ENCODE measurements at places on chromosomes 2 and 18.

- peak; percentile 74 for DNase-seq
Measured at GRCh38 chr2:147989809-147990403, 30.6 kb downstream of the ORC4 start.

DNA sequence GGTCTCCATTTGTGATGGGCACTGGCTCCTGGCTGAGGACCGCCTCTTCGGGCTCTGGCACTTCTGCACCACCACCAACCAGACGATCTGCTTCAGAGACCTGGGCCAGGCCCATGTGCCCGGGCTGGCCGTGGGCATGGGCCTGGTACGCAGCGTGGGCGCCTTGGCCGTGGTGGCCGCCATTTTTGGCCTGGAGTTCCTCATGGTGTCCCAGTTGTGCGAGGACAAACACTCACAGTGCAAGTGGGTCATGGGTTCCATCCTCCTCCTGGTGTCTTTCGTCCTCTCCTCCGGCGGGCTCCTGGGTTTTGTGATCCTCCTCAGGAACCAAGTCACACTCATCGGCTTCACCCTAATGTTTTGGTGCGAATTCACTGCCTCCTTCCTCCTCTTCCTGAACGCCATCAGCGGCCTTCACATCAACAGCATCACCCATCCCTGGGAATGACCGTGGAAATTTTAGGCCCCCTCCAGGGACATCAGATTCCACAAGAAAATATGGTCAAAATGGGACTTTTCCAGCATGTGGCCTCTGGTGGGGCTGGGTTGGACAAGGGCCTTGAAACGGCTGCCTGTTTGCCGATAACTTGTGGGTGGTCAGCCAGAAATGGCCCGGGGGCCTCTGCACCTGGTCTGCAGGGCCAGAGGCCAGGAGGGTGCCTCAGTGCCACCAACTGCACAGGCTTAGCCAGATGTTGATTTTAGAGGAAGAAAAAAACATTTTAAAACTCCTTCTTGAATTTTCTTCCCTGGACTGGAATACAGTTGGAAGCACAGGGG, 5.5 kb downstream of the TMEM37 start:
- DNase-seq = no peak

- no peak for DNase-seq
Measured at GRCh38 chr2:239368906-239369552, 31.8 kb downstream of the HDAC4 start.

DNA sequence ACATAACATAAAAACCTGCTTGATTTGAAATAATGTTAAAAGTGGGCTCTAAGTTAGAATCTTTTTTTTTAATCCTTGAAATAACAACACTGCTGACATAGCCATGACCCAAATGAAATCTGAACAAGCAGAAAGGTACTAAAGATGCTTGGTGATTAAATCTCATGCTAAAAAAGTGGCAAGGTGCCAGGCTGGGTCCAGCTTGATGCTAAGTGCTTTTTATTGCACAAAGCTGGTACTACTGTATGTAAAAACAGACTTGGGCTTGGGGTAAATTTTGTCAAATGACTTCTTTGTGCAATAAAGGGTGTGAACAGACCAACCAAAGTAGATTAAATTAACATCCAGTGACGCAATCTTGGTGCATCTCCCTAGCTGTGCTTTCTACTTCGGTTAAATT, 13.4 kb downstream of the BCL11A start:
- DNase-seq = no peak

DNA sequence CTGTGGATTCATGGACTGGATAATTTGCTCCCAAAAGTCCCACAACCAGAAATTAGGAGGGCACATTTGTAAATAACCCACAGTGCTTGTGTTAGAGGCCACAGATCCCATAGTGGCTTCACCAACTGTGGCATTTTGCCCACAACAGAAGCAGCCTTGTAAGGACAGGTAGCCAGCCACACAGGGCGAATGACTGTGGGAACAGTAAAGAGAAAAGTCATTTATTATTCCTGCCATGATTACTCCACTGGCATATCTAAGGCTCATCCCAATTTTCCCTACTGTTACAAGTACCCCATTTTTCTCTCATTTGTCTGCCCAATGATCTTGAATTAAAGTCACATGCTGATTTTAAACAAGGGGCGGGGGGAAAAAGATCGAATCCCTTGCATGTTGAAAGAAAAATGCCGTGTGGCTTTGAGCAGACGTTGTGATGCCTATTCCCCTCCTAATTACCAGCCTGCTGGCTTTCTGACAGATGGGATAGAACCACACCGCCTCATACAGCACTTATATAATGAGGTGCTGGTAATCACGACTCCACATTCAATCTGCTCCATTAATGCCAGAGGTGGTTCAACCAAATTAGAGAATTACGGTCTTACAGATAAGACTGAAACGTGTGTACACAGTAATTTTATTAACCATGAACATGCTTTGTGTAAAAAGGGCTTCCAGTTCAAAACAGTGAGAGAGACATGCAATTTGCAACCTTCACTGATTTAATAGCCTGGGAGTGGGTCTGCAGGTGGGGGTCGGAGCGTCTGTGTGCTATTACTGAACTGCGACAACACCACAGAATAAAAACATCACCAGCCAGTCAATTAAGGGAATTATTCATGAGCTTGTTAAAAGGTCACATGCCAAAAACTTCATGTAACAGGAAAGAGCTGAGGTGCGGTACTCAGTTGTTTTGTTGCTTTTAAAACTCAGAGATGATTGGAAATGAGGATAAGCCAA, 196.0 kb downstream of the TMEM163 start:
- DNase-seq = no peak

DNA sequence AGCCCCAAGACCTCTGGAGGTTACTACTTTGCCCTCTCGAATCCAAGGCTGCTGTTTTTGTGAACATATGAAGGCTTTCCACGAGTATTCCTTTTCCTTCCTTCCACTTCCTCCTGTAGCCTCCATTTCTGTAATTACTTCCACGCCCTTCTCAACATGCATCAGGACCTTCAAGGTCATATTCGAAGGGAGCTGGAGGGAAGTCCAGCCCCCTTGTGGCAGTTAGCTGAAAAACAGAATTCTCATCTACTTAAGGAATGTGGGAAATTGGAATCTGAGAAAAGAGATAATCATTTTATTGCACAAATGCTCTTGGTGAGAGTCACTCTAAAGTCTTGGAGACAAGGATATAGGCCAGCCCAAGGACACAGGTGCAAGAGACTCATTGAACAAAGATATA, 1000.2 kb downstream of the TDRD15 start:
- DNase-seq = no peak

- DNase-seq = no peak
Measured at GRCh38 chr2:108620656-108621055, 86.4 kb downstream of the LIMS1 start.

- DNase-seq = no peak
Measured at GRCh38 chr2:171008550-171009205, 79.6 kb downstream of the GORASP2 start.

DNA sequence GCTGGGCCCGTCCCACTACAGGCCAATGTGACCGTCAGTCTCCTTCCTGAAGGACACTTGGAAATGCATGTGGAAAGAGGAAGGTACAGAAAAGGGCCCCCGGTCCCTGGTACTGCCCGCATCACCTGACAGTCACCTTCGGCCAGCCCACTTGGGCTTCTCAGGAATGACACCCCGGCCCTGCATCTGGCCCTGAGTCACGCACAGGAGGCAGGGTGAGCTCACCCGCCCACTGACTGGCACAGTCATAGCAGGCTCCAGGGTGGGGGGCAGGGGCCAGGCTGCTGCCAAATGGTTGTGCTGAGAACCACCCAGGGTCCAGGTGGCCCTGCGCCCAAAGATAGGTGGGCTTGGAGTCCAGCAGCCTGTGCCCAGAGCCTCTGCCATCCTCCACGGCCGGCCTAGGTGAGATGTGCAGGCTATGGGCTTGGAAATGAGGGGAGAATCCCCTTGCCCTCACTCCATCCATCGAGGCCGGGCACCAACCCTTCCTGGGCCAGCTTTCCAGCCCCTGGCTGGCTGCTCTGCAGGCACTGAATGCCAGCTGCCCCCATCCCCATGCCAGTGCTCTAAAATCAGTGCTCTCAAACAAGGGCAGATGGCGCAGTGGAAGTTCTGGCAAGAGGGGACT, 14.1 kb downstream of the EMX1 start:
- no peak for DNase-seq

DNA sequence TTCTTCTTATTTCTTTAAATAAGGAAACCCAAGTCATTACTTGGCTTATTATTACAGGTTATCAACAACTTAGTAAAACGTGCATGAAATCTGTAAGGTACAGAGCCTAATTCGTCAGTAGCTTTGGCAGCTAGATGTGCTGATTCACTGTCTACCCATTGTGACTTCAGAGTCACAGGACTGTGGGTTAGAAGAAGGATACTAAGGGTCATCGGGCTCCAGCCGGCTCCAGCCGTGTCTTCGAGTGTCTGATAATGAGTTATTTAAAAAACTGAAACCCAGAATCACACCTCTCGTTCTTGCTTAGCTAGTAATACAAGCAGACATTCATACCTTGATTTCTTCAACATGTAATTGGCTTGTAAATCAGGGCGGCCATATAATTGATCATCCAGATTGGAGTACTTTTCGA, 170.5 kb downstream of the FMNL2 start:
- DNase-seq = no peak

- no peak for DNase-seq
Measured at GRCh38 chr2:20525041-20526035, 78.5 kb downstream of the RHOB start.

GRCh38 chr18:49716035-49716434, 97.3 kb downstream of the ACAA2 start:
- no peak for DNase-seq

DNA sequence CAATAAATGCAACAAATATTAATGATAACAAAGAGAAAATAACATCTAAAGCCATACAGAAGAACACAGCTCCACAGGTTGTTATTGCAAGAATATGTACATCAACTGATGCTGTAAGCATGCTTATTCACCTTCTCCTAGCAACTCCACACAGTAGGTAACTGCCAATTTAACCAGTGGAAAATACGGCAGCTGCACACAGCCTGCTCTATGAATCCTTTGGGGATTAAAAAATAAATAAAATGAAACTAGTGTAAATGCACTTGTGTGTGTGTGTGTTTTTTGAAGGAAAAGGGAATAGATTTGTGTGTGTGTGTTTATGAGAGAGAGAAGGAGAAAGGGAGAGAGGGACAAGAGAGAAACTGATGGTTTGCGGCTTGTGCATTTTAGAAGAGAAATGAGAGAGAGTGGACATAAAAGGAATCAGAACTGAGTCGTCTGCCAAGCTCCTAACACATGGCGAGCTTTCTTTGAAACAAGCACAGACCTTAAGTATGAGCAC, 96.2 kb upstream of the PDE1A start:
- no peak for DNase-seq

- no peak for DNase-seq
Measured at GRCh38 chr2:159129269-159129668, 157.2 kb downstream of the WDSUB1 start.

DNA sequence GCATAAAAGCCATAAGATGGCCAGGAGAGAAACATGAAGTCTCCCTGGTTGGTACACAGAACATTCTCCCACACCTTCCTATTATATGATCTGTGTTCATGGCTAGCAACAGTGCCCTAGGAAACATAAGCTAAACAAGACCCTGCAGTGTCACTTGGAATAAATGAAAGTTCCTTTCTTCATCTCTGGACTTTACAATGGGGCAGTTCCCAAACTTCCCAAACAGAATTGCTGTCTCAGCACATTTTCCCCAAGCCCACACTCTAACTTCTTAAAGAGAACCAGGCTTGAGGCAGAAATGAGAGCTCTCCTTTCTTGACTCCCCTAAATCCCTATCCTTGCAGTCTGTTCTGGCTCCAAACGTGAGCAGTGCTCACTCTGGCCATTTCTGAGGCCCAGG, 173.2 kb upstream of the CREB1 start:
- no peak for DNase-seq

DNA sequence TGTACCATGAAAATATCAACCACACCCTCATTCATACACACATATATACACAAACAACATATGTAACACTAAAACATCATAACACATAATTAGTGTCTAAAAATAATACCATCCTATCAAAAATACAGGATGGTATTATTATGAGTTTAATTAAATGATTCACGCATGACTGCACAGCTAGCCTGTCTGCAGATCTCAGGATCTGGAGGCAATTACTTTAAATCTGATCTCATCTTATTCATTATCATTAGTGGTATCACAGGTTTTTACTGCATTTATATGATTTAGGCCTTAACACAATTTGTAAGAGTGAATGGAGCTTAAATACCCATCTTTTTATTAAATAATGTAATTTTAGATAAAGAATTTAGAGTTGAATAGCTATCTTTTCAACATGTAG, 443.4 kb upstream of the LINC00305 start:
- DNase-seq = no peak

- no peak for DNase-seq
Measured at GRCh38 chr2:224098481-224099230, 59.6 kb upstream of the SERPINE2 start.

DNA sequence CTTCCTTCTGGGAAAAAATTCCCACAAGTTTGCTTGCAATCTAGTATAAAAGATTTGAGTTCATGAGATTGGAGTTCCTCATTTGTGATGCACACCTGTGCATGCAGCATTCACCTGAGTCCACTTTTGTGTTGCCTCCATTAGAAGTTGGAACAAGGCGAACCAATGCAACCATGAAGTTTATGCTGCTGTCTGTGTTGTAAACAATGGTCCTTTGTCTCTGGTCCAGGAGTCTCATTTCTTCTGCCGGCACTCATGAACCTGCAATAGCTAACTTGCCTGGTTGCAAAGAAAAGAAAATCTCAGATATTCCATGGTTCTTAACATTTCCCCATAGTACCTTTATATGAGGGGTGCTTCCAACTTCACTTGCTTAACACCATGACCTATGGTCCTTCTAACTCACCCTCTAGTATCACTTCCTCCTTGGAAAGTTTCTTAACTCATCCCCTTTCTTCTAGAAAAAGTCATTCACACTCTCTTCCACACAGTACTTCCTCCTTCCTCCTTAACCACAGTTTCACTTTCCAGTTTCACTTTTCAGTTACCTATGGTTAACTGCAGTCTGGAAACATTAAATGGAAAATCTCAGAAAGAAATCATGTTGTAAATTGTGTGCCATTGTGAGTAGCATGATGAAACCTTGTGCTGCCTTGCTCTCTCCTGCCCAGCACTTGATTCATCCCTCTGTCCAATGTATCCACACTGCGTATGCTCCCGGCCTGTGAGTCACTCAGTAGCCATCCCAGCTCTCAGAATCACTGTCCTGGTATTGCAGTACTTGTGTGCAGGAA, 128.8 kb upstream of the TRIB2 start:
- DNase-seq = no peak

GRCh38 chr2:5236249-5236648, 455.9 kb upstream of the SOX11 start:
- DNase-seq = no peak

GRCh38 chr2:38417745-38418689, 40.9 kb upstream of the ATL2 start:
- DNase-seq = no peak

All from hematopoietic multipotent progenitor cell treated with erythropoietin and hydrocortisone succinate and interleukin-3 and kit ligand, for 17 days (in vitro differentiated cells).